ENCODE measurements at places on chromosomes 7 and 10.

DNA sequence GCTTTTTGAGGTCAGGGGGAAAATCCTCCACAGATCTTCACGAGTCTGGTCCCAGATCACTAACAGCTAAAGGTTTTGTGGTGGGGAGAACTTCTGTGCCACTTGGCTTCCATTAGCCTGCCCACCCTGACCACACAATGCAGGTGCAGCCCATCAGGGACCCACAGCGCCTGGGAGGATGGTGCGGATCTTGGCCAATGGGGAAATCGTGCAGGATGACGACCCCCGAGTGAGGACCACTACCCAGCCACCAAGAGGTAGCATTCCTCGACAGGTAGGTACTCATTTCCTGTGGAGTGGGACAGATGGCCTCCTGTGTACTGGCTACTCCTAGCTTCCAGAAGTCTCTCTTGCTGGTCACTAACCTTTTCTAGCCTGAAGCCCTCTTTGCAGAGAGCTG lies 1.5 kb downstream of the FAM241B start:
- H3K4me3 ChIP-seq, result no peak overlapping the region
- no peaks in the 10 kb centered on the region for H3K27me3 ChIP-seq
- H3K36me3 ChIP-seq, result no peaks in the 10 kb centered on the region
- H3K27ac ChIP-seq, result no peak overlapping the region
- DNase-seq, result peak; percentile 79

DNA sequence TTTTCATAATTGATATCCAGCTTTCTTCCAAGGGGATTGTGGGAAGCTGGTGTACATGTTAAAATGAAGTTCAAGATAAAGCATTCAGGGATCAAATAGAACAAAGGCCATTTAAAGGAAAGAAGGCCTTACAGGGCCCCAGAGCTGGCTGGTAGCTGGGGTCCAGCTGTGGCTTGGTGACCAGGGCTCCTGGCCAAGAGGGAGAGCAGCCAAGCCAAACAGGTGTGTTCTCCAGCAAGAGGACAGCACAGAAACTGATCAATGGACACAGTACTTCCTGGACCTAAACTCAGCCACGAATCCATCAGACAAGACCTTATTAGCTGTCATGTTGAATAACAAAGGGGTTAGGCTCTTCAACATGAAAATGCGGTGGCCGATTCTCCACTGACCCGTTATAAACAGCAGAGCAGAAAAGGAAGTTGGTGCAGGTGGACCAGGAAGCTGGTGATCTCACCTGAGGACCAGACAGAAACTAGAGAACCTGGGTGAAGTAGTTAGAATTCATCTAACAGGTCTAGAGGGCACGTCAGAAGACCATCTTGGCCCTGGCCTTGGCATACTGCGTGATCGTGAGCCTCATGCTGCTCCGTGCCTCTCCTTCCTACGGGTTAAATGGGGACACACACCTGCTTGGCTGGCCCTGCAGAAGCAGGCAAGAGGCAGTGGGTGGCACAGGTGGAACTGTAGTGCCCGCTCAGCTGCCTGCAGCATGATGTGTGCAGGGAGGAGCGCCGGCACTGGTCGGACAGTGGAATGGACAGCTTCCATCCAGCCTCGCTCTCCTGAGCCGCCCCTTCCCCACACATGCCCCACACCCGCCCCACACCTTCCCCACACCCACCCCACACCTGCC lies 53.8 kb downstream of the PARP12 start:
- no peaks in the 10 kb centered on the region for H3K4me1 ChIP-seq
- no peak for DNase-seq
- H3K4me3 ChIP-seq, result no peak overlapping the region
- no peak overlapping the region for H3K27ac ChIP-seq
- no peaks in the 10 kb centered on the region for H3K36me3 ChIP-seq

- H3K4me1 ChIP-seq, result no peaks in the 10 kb centered on the region
- H3K27ac ChIP-seq, result no peak overlapping the region
- H3K27me3 ChIP-seq, result no peaks in the 10 kb centered on the region
- no peaks in the 10 kb centered on the region for H3K36me3 ChIP-seq
- no peak overlapping the region for H3K4me3 ChIP-seq
- DNase-seq, result no peak
Measured at GRCh38 chr10:119776536-119776935, 50.7 kb downstream of the INPP5F start.

- no peaks in the 10 kb centered on the region for H3K4me1 ChIP-seq
- H3K36me3 ChIP-seq, result no peaks in the 10 kb centered on the region
- no peaks in the 10 kb centered on the region for H3K27me3 ChIP-seq
- no peak for DNase-seq
Measured at GRCh38 chr10:58651040-58651439, 138.4 kb downstream of the BICC1 start.
